ENCODE measurements at places on chromosomes 2 and 18. TPM values are rescaled to one million over a fixed set of nuclear protein-coding genes. Genes with fewer than 3 reads are reported as not detected.

DNA sequence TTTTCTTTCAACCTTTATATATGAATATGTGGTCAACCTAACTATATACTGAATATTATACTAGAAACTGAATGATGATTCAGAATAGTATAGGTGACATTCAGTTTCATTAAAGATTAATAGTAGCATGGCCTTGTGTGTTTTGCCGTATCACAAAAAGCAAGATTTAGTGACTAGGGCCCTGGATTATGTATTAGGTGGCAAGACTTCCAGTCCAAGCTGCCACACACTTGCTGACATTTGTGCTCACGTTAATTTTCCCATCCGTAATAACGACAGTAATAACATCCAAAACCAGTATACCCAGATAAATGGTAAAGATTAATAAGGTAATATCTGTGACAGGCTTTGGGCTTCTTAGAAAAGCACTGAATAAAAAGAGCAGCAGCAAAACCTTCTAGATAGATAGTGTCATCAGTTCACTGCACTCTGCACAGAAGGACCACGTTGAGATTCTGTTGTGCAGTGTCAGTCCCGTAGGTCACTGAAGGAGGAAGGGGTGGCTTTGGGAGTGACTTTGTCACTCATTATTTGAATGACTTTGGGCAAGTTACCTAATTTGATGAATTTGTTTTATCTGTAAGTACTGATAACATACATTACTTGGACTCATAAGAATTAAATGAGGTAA is 451.7 kb downstream of the PTPRM start:
- DNase-seq, result no peak

GRCh38 chr2:174449033-174449432 is 37.8 kb downstream of the GPR155 start:
- no peak for DNase-seq

DNA sequence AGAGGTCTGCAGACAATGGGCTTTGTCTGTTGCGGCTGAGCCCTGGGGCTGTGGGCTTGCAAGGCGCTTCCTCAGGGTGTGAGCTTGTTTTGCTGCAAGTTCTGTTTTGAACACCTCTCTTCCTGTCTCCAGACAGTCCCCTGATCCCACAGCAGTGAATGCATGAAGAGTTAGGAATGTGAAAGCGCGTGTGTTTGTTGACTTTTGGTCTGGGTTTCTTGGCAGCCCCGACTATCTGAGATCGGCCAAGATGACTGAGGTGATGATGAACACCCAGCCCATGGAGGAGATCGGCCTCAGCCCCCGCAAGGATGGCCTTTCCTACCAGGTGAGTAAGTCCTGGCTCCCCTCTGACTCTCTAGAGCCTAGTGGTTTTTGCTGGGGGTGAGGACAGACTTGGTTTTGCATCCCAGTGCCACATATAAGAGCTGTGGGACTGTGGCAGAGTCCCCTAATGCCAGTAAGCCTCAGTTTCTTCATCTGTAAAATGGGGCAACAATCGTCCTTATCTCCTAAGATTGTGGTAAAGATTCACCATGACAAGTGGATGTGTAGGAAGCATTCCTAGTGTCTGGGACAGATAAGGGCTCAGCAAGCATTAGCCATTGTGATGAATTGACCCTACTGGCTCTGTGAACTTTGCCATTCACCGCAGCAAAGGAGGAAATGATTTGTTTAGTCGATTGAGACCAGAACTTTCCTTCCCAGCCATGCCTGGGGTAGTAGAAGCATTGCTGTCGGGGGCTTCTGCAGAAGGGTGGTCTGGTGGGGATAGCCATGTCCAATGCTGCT is 3.0 kb downstream of the LBH start:
- peak; percentile 52 for DNase-seq

DNA sequence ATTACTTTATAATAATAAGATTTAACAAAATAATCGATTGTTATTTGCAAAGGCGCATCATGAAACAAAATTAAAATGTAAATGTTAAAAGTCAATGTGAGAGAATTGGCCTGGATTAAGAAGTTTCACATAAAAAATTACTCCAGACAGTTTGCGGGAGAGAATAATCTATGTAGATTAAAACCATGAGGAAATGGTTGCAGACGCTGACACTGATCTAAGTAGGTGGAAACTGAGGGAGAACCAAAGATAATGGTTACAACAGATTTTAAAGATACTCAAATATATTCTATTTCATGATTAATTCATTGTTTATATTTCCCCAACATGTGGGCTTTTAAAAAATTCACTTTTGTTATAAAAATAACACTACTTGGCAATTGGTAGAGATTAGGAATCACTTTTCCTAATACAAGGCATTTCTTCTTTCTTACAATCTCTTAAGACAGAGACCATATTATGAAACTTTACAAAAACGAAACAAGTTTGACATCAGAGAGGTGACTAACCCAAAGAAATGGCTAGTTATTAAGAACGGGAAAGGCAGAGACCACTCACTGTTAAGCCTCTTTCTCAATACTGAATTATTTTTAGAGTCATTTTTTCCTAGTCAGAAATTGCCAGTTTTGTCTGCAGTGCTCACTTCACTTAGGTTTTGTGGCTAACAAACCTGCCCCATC is 1.6 kb downstream of the KANSL1L start:
- no peak for DNase-seq

GRCh38 chr2:224242561-224242960 is 159.3 kb downstream of the FAM124B start:
- DNase-seq, result no peak

DNA sequence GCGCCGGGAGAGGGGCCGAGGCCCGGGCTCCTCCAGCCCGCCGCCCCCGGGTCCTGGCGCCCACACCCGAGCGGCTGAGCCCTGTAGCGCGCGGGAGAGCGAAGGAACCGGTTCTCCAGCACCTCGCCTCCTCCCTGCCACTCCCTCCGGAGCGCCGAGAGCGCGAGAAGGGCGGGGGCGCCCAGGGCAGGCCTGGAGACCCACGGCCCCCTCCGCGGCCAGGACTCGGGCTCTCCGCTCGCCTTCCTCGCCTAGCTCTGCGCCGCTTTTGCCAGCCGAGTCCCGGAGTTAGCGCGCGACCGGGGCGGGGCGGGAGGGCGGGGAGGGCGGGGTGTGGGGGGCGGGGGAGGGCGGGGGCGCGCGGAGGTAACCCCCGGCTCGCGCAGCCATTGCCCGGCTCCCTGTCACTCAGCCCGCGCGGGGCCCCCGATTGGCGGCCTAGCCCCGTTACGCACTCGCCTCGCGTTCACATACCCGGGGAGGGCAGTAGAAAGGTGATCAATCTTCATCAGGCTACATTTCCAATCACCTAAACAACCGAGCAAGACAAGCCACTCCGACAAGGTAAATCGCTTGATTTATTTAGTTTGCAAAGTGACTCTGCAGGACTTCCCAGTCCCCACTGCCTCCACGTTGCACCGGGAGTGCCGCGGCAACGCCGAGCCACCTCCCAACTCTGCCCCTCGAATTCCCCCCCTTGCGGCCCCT is at the start of gene OTX1:
Gene OTX1, plus strand, starts transcription at position 497 of the 708 bp plus-strand sequence. CDS start 2,161 bp downstream, outside the sequence.
- DNase-seq, result no peak

GRCh38 chr2:209094221-209094620 is 329.6 kb upstream of the MAP2 start:
- no peak for DNase-seq

DNA sequence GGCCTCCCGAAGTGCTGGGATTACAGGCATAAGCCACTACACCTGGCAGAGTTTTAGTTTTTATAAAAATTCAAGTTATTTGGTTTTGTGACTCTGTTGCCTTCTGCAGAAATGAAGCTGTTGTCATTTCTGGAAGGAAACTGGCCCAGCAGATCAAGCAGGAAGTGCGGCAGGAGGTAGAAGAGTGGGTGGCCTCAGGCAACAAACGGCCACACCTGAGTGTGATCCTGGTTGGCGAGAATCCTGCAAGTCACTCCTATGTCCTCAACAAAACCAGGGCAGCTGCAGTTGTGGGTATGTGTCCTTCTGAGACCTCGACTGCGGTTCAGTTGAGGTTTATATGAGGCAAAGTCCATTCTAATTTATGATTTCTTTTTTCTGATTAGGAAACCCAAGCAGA is 7.2 kb downstream of the MTHFD2 start:
- no peak for DNase-seq

GRCh38 chr2:225002656-225003045 is 39.6 kb downstream of the DOCK10 start:
- DNase-seq, result no peak

- no peak for DNase-seq
These were observed 134.0 kb upstream of the SERTAD2 start for GRCh38 chr2:64787698-64788097.

DNA sequence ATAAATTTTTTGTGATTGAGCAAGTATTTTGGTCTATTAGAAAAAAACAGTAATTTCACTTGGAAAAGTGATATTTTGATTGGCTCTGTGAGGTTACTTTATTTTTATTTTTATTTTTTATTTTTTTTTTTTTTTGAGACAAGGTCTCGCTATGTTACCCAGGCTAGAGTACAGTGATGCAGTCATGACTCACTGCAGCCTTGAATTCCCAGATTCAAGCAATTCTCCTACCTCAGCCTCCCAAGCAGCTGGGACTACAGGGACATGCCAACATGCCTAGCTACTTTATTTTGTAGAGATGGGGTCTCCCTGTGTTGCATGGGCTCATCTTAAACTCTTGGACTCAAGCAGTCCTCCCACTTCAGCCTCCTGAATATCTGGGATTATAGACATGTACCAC is 60.9 kb upstream of the MGAT5 start:
- no peak for DNase-seq

- DNase-seq, result no peak
These were observed 64.7 kb downstream of the LYPD6B start for GRCh38 chr2:149103081-149103620.

- DNase-seq, result no peak
These were observed 243.2 kb upstream of the HDAC4 start for GRCh38 chr2:239644011-239644410.

- no peak for DNase-seq
These were observed 218.1 kb downstream of the ARHGAP15 start for GRCh38 chr2:143347271-143347695.

GRCh38 chr2:166331468-166331867 is 44.3 kb downstream of the SCN9A start:
- no peak for DNase-seq

GRCh38 chr2:44295633-44296359 is 20.5 kb downstream of the SLC3A1 start:
- DNase-seq, result no peak

DNA sequence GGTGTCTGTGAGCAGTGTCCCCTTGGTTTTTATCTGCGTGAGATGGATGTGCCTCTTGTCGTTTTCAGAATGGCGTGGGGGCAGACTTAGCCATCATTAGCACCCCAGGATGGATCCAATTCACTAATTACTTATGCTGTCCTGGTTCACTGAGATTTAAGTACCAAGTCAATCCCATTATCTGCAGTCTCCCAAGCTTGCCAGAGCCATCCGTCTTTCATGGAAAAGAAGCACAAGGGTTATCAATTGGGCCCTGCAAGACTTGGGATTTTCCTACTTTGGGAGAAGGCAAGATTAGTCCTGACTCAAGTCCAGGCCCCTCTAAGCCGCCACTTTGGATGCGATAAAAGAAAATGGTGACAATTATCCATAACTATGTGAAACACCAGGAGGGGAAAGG is 404.0 kb downstream of the TMEM182 start:
- DNase-seq, result no peak

DNA sequence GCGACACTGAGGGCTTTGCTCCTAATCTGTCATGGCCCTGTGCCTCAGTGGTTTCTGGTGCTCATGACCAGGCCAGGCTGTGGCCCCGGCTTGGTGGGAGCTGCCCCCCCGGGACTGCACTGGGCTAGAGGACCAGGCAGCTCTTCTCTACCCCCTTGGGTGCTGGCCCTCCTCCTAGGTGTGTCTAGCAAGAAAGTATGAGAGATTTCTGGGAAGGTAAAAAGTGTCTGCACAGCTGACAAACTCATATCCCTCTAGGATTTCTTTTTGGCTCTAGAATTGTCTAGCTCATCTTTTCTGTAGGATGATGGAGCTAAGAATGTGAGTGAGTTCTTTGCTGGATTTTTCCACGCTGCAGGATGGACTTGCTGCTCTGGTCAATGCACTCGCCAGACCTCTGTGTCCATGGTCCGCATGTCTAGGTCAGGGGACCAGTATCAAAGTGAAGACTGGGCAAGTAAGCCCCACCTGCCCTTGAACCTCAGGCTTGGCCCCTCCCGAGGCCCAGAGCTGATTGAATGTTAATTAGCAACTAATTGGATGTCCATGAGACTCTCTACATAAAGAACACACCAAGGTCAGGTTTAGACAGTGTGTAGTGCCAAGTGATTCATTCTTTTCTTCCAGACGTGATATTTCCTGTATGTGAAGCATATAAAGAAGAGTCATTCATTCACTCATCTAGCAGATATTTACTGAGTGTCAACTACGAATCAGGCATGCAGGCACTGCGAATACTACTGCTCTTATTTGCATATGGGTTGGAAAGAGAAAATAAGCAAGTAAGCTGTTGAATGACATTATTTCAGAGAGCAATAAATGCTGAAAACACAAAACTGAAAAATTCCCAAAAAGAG is 15.6 kb upstream of the PSD4 start:
- DNase-seq, result no peak

DNA sequence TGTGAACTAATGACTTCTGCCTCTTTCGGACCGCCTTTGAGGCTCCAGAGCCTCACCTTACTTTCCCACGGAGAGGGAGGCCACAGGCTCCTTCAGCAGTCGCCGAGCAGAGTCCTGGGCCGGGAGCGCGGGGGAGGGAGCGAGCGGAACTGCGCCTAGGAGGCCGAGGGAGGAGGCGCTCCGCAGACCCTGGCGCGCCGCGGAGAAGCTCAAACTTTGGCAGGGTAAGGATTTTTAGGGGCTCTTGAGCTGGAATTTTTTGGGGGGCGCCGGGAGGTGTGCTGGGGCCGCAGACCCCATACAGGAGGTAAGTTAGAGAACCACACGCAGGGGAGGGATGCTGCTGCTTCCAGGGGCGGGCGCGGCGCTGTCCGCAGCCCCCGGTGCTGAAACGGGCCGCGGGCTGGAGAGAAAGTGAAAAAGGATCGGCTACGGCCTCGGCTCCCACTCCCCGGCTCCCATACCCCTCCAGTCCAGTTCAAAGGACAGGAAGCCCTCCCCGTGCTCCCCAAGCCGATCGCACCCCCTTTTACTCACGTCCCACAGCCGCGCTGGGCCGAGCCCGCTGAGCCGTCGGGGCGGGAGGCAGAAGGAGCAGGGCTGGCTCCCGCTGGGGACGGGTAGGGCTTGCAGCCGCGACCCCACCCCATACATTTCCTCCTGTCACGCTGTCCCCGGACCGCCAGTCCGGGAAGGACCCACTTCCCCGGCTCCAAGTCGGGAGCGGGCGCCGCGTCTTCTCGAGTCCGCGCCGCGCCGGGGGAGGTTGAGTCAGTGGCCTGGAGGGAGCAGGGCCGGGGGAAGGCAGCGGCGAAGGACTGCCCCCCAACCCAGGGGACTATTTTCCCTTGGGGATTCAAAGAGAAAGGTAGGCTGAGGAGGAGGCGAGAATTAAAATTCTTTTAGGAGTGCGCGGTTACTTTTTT is at the start of gene CNGA3:
Gene CNGA3, plus strand, starts transcription at position 146 of the 926 bp plus-strand sequence. CDS start 23,520 bp downstream, outside the sequence.
- no peak for DNase-seq

- no peak for DNase-seq
These were observed 1.5 kb downstream of the SMYD1 start for GRCh38 chr2:88069117-88069516.

- no peak for DNase-seq
These were observed 51.2 kb upstream of the PXDN start for GRCh38 chr2:1795261-1796231.

SCYGR4 gene
- total RNA-seq, result not detected

UGT1A3 gene
- total RNA-seq, result not detected

POTEJ gene
- total RNA-seq, result not detected

SIX3 gene
- total RNA-seq, result not detected

PDE1A gene
- total RNA-seq, result 35.2 TPM

ANKRD39 gene
- 8.4 TPM for total RNA-seq

HTR2B gene
- 2.8 TPM for total RNA-seq

ZNF892 gene
- 22.9 TPM for total RNA-seq

PTPRN gene
- not detected for total RNA-seq

AP1S3 gene
- 0.95 TPM for total RNA-seq

LCT gene
- total RNA-seq, result not detected

CCL20 gene
- 12.1 TPM for total RNA-seq

ABCG8 gene
- not detected for total RNA-seq

All from thoracic aorta (tissue), 2 donors.